Activated T-helper 1 cell treated with anti-CD3 and anti-CD28 coated beads, Interleukin-2, amount 50 U/mL, for 16 hours (primary cell): ENCODE measurements at places on chromosomes 1 and 21.

- DNase-seq: no peak
Measured at GRCh38 chr1:101150670-101151069, 86.1 kb upstream of the S1PR1 start.

DNA sequence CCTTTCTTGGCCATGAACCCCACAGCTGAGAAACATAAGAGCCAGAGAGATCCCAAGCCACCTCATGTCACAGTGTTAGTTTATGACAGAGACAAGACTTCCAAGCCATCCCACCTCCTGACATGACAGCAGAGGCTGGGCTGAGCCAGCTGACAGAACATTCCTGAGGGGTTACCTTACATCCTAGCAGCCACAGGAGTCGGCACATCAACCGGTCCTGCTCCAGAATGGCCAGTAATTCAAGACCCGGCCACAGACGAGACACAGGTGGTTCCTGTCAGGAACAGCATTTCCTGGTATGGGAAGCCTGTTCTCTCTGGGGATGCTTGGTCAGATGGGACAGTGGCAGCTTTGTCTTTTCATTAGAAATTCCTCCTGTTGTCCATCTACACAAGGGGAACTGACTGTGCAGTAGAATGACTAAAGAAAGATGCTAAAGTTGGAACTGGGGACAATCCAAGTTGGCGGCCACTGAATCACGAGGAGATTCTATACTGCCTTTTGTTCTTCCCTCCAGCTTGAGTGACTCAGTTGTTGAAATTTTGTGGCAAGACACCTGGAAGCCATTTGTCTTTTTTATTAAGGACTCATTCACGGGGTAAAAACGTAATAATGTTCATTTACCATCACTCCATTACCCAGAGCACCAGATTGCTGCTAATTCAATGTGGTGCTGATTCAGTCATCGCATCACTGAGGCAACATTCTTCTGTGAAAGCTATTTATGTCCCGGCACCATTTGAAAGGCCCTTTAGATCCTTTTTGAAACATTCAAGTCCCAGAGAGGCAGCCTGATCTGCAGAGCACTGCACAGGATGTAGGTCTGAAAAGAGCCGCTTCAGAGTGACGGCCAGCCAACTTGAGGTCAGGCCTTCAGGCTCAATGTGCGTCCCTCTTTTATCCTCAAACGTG, 37.2 kb upstream of the NPL start:
- DNase-seq: no peak

- DNase-seq: no peak
Measured at GRCh38 chr1:24191860-24192259, 4.8 kb upstream of the IFNLR1 start.

- DNase-seq: no peak
Measured at GRCh38 chr21:42219606-42220137, 732 bp downstream of the ABCG1 start.

- DNase-seq: no peak
Measured at GRCh38 chr1:7580923-7581753, 190.0 kb upstream of the VAMP3 start.

GRCh38 chr21:41070284-41070683, 97.7 kb upstream of the BACE2 start:
- no peak for DNase-seq

GRCh38 chr1:6596886-6597776, 5.5 kb downstream of the KLHL21 start:
- no peak for DNase-seq

DNA sequence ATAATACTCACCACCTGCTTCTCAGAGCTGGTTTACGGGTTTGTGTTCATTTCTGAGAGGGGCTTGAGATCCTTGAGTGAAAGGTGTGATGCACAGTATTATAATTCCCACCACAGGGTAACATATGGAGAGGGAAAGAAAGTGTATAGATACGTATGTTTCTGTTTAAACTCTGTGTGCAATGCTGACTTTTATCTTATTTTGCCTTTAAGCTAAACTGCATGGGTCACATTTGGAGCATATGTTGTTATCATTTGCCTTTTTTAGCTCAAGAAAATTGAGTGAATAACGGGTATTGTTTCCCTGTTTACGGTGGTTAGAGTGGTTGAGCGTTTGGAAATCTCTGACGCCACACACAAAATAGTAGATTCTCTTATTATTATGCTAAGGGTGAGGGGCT, 191.1 kb upstream of the NFIA start:
- DNase-seq: no peak
